ENCODE measurements at places on chromosomes 1 and 21.

DNA sequence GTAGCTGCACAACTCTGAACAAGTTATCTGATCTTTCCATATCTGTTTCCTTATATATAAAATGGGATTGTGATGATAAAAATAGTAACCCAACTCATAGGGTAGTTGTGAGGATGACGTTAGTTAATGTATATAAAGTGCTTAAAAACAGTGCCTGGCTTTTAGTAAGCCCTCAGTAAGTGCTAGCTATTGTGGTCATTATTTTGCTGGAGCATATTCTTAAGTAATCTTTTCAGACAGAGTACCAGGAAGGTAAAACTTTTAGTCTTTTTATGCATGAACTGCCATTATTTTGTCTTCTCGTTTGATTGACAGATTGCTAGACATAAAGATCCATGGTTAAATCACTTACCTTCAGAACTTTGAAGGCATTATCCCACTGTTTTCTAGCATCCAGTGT lies 62.5 kb upstream of the SIM2 start:
- no peak for DNase-seq

GRCh38 chr1:27150641-27151040 lies 4.3 kb downstream of the SLC9A1 start:
- no peak for DNase-seq

- peak; percentile 13 for DNase-seq
These were observed 9.6 kb downstream of the BTBD19 start for GRCh38 chr1:44817771-44818495.

GRCh38 chr1:113168946-113169345 lies 95.9 kb downstream of the LRIG2 start:
- no peak for DNase-seq

- no peak for DNase-seq
These were observed 35.2 kb upstream of the MAB21L3 start for GRCh38 chr1:116075990-116076389.

- no peak for DNase-seq
These were observed 1.8 kb downstream of the FHL3 start for GRCh38 chr1:38003261-38004250.

DNA sequence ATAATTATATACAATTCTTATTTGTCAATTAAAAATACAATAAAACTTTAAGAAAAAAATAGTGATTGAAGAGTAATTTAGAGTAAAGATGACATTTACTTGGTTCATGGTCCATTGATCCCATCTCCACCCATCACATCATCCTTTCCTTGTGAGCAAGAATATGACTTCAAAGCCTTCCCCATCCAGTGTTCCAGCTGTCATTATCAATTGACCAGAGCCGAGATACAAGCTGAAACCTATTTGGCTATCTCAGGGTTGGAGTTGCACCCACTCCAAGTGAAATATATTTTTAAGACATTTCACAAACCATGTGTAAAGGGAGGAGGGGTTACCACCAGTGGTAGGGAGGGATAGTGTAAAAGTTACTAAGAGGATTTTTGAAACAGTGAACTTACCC lies 428.9 kb upstream of the C1orf87 start:
- no peak for DNase-seq

DNA sequence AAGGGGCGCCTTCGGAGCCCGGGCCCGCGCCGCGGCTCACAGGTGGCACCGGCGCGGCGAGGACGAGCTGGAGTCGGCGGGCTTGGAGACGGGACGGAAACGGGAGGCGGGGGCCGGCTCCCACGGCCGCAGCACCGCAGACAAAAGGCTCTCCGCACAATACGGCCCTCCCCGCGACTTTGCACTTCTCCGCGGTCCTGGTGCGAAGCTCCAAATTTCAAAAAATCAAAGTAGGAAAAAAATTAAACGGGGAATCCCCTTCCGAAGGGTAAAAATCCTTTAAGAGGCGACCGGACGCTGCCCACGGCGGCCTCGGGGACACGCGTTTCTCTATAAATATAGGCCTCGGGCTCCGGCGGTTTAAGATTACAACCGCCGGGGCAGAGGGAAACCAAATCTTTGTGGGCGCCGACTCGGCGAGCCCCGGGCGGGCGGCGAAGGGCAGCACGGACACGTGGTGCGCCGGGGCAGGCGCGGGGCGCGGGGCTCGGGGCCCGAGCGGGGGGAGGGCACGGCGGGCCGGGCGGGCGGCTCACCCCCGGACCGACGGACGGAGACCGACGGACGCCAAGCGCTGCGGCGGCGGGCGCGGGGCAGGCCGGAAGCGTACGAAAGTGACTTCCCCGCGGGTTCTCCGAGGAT lies 453 bp downstream of the PABPC4 start:
- no peak for DNase-seq

GRCh38 chr1:242128951-242129502 lies 130.1 kb upstream of the MAP1LC3C start:
- no peak for DNase-seq

GRCh38 chr1:85463731-85464496 lies 1.0 kb downstream of the DDAH1 start:
- DNase-seq, result no peak

- no peak for DNase-seq
These were observed 49.9 kb upstream of the GUCA2A start for GRCh38 chr1:42214447-42214871.

GRCh38 chr1:2177541-2177940 lies 17.0 kb downstream of the FAAP20 start:
- no peak for DNase-seq

GRCh38 chr1:48603222-48603621 lies 131.2 kb upstream of the SPATA6 start:
- DNase-seq, result no peak

- DNase-seq, result no peak
These were observed 95.2 kb downstream of the KIF14 start for GRCh38 chr1:200525090-200525987.

Data from posterior cingulate gyrus (tissue), 11 donors.